ENCODE measurements at places on chromosomes 7 and 10.

DNA sequence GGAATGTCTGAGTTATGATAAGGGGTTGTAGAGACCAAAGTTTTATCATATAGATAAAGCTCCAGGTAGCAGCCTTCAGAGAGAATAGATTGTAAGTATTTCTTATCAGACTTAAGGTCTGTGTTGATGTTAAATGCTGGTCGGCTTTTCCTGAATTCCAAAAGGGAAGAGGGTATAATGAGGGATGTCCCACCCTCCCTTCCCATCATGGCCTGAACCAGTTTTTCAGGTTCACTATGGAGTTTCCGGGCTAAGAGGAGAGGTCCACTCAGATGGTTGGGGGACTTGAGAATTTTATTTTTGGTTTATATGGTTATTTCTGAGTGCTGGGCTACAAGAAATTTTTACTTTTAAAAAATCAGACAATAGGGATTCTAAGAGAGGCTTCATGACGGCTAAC, 45.2 kb downstream of the HERPUD2 start:
- no peak for DNase-seq

DNA sequence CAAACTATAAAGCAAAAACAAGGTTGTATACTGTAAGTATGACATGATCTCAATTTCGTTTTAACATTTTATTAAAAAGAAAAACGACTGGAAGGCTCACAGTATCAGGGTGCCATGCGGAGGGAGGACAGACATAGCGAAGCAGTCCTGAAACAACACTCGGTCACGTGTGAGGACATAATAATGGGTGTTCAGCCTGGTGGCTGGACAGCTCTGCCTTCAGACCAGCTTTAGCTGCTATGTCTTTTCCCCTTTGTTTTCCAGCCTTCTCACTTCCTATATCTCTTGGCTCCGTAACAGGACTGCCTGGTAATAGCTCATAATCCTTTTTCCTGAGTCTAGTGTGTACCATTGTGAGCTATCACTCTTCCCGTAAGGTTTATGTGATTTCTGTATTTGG, 18.4 kb upstream of the KLF14 start:
- DNase-seq, result no peak

DNA sequence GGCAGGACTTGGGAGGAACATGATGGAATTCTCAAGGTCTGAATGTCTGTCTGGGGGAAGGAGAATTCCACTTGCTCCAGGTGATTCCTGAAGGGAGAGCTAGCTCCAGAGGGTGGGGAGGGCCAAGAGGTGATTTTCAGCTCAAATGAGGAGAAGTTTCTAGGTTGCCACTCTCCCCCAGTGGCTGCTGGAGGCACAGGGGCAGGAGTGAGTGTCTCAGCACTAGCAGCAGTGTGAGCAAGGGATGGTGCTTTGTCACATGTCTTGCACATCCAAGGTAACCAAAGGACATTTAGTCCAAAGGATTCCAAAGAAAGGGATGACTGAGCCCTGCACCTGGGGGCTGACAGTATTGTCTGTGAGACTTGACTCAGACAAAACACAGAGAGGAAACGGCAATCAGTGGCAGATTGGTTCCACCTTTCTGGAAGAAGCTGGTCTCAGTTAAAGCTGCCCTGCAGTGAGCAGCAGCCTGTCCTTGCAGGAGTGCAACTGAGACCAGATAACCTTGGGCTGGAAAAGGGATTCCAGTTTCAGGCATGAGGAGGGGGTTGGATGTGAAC, 51.2 kb upstream of the PCBD1 start:
- DNase-seq, result no peak

GRCh38 chr10:76327441-76327840, 896.0 kb downstream of the LRMDA start:
- DNase-seq, result no peak

GRCh38 chr7:572416-573268, 53.0 kb upstream of the PDGFA start:
- no peak for DNase-seq

DNA sequence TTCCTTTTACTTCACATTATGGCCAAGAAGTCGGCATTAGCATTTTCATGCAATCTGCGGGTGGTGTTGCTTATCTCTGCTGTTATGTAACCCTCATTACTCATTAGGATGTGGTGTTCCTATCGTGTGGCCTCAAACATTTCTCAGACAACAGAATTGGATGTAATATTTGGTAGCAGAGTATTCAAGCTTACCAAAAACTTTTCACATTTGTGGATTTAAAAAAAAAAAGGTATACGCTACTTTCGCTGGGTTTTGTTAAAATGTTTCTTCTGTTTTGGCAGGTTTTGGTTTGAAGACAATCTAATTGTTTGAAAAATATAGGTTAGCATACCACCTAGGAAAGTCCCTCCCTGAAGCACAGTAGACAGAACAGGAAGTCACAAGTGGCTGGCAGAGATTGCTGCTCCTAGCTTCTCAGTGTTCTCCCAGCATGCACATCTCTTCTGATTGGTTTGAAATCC, 128.8 kb downstream of the GATA3 start:
- DNase-seq, result no peak

Data from stimulated activated CD4-positive, alpha-beta T cell treated with anti-CD3 and anti-CD28 coated beads, TNF-alpha, amount 100 ng/mL, for 48 hours (primary cell).